ENCODE measurements at places on chromosomes 4 and X.

DNA sequence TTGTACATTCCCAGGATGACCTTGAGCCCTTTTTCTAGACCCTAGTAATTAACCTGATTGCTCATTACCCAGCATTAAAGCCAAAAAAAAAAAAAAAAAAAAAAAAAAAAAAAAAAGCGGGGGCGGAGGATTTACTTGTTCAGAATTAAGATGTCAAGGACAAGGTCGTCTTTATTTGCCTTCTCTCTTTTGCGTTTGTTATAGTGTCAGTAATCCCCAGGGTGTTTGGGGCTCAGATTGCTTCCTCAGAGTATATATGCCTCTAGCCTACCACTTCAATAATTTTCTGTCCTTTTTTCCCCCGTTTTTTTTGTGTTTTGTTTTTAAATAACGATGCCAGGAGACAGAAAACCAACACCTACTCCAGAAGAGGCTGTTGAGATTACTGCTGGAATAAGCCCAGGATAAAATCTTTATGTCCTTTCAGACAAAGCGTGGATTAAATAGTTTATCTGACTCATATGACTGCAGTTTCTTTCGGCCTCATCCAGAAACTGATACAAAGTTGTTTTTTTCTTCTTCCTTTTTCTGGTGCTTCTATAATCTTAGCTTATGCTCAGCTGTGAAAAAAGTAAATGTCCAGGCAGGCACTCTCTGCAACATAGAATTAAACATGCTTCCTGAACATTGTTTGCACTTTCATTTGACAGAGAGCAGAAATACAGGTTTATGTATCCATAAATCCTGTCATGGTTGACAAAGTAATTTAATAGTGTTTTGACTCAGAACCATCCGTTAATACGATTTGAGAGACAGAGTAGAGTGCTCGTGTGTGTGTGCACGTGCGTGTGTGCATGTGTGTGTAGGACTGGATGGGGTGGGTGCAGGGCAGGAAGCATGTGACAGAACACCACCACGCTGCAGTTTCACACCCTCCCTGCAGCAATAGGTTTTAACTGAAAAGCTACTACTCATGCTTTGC, 138.6 kb downstream of the AFF1 start:
- DNase-seq: no peak
- H3K27me3 ChIP-seq: no peaks in the 10 kb centered on the region
- H3K36me3 ChIP-seq: no peaks in the 10 kb centered on the region
- no peaks in the 10 kb centered on the region for H3K4me1 ChIP-seq
- no peak overlapping the region for H3K27ac ChIP-seq

- H3K4me3 ChIP-seq: no peak overlapping the region
- H3K27me3 ChIP-seq: no peaks in the 10 kb centered on the region
- H3K36me3 ChIP-seq: no peaks in the 10 kb centered on the region
- H3K4me1 ChIP-seq: no peaks in the 10 kb centered on the region
- no peak for DNase-seq
- H3K27ac ChIP-seq: no peak overlapping the region
Measured at GRCh38 chrX:9627922-9628321, 137.7 kb downstream of the GPR143 start.

DNA sequence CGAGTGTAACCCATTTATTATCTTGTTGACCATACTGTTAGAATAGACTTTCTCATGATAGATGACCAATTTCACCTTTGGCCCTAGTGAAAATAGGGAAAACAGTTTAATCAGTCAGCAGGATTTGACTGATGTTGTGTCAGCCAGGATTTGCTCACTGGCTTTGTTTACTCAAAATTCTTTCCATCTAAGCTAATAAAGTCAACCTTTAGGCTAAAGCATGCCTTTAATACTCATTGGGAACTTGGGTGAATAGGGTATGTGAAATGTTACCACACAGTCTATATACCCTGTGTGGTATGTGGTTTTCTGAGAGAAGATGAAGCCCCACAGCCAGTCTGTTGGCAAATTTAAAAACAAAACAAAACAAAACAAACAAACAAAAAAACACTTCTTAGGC, 18.7 kb upstream of the SPANXB1 start:
- no peaks in the 10 kb centered on the region for H3K27me3 ChIP-seq
- DNase-seq: peak; percentile 53
- H3K4me3 ChIP-seq: no peak overlapping the region
- no peaks in the 10 kb centered on the region for H3K36me3 ChIP-seq

DNA sequence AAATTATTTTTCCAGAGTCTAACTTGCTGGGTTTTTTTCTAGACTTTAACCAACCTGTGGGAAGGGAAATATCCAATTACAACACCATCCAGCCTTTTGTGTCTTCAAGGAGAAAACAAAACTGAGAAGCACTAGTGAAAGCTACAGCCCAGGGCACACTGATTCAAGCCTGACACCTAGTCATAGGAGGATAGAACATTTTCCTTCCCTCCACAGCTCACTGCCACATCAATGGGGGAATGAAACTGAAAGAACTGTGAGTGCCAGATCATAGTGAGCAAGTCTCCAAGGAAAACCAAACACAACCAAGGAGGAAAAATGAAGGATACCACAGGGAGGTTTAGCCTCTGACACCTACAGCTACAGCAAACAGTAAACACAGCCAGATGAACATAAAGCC, 43.3 kb upstream of the MAGEA8 start:
- no peaks in the 10 kb centered on the region for H3K36me3 ChIP-seq

DNA sequence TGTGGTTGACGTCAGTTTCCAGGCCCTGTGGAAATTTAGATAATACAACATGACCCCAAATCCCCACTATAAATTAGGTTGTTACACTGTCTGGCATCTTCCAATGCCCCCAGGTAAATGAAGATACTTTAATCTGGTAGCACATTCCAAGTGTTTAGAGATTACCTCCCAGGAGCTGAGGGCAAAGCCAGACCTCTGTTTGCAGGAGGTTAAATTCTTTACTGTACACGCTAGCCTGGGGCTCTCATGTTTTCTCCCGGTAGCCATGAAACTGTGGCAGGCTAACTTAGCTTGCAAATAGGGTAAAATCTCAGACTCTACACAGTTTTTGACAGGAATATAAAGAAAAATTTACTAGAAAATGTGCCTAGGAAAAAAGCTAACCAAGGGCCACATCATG, 450.0 kb downstream of the PDGFC start:
- no peaks in the 10 kb centered on the region for H3K36me3 ChIP-seq
- H3K4me3 ChIP-seq: no peak overlapping the region
- H3K27me3 ChIP-seq: no peaks in the 10 kb centered on the region
- no peak overlapping the region for H3K27ac ChIP-seq

GRCh38 chr4:93809773-93810172, 18.8 kb upstream of the ATOH1 start:
- no peaks in the 10 kb centered on the region for H3K4me1 ChIP-seq
- no peak overlapping the region for H3K4me3 ChIP-seq
- no peak for DNase-seq
- no peaks in the 10 kb centered on the region for H3K27me3 ChIP-seq
- no peak overlapping the region for H3K27ac ChIP-seq
- no peaks in the 10 kb centered on the region for H3K36me3 ChIP-seq

GRCh38 chr4:170001011-170001744, 25.0 kb downstream of the MFAP3L start:
- H3K4me1 ChIP-seq: no peaks in the 10 kb centered on the region
- DNase-seq: no peak
- no peak overlapping the region for H3K27ac ChIP-seq
- no peak overlapping the region for H3K4me3 ChIP-seq

GRCh38 chrX:43741843-43742573, 85.9 kb downstream of the MAOA start:
- no peak for DNase-seq
- H3K27ac ChIP-seq: no peak overlapping the region
- no peaks in the 10 kb centered on the region for H3K27me3 ChIP-seq
- no peaks in the 10 kb centered on the region for H3K36me3 ChIP-seq
- H3K4me3 ChIP-seq: no peak overlapping the region

- no peak for DNase-seq
- no peaks in the 10 kb centered on the region for H3K27me3 ChIP-seq
- no peaks in the 10 kb centered on the region for H3K4me1 ChIP-seq
- no peak overlapping the region for H3K27ac ChIP-seq
- H3K36me3 ChIP-seq: no peaks in the 10 kb centered on the region
Measured at GRCh38 chrX:112819008-112819640, 21.5 kb downstream of the AMOT start.

GRCh38 chr4:88320780-88321373, 36.5 kb upstream of the PPM1K start:
- no peaks in the 10 kb centered on the region for H3K27me3 ChIP-seq
- DNase-seq: no peak
- no peak overlapping the region for H3K4me3 ChIP-seq

DNA sequence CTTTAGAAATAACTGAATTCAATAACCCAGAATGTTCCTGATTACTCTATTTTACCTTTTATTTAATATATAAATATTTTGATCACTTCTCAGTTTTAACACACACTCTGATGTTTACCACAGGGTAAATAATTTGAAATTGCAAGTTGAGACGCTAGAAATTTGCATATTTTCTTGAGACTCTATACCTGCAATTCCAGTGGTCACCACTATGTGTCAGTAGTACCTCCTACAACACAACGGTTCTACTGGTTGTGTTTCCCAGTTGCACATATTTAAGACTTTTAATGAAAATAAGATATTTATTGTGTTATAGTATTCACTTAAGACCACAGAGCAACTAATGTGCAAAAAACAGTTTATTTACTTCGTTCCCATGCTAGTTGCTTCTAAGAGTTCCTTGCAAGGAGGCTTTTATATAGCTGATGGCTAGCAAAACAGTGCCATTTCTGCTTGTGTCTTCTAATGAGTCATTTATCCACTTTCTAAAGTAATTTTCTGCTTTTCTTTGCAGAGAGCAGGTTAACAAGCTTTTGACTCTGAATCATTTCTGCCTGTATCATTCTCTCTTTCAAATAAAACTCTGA, 98.9 kb upstream of the PDLIM3 start:
- H3K27me3 ChIP-seq: no peaks in the 10 kb centered on the region
- DNase-seq: no peak
- no peaks in the 10 kb centered on the region for H3K4me1 ChIP-seq
- no peak overlapping the region for H3K27ac ChIP-seq
- H3K4me3 ChIP-seq: no peak overlapping the region

- H3K27me3 ChIP-seq: no peaks in the 10 kb centered on the region
- no peak for DNase-seq
- no peaks in the 10 kb centered on the region for H3K36me3 ChIP-seq
- H3K4me1 ChIP-seq: no peaks in the 10 kb centered on the region
- no peak overlapping the region for H3K27ac ChIP-seq
Measured at GRCh38 chr4:161303551-161303950, 860.2 kb downstream of the FSTL5 start.
